ENCODE measurements at places on chromosomes 5 and 9.

DNA sequence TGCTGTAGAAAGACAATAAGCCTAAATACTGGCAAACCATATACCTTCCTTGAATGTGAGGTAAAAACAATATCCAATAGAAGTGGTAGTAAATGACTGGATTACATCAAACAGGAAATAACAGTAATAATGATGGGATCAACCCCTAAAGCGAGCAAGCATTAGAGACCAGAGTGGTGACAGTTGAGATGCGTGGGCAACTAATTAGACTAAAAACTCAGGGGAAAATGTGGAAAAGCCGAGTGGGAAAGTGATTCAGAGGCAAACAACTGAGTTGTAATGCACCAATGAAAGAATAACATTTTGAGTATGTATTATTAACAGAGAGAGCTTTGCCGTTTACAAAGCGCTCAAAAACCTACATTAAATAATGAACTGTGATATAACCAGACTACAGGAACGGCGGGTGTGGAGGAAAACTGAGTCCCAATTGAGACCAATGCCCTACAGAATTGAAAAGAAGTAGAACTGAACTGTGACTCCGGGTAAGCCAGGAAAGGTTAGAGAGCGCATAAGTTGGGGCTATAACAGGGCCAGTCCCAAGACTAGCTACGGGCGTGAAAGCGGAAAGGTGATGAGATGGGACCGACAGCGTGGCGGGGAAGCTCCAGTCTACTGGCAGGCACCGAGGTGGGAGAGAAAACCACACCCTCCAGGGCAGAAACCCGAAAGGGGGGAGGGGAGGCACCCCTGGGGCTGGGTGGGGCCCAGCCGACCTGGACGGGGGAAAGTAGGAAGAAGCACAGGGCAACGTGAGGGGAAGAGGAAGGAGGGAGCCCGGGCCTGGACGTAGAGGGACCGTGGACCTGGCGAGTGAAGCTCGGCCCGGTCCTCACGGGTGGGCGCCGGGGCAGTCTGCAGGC, 592 bp downstream of the UBAP2 start:
- peak; percentile 81 for DNase-seq

DNA sequence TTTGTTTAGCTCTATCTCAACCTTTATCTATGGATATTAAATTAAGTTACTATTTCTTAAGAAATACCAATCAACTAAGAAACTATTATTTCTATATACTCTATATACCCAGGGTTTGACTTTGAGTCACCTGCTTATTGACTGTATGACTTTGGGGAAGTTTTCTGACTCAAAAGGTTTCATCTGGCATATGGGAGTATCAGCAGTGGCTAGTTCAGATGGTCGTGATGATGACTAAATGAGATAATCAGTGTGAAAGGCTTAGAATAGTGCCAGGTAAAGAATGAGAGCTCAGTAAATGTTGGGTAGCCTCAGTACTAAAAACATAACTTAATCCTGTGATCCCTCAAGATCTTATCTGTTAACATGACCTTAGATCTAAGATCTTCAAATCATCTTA, 179.7 kb upstream of the ISL1 start:
- no peak for DNase-seq

DNA sequence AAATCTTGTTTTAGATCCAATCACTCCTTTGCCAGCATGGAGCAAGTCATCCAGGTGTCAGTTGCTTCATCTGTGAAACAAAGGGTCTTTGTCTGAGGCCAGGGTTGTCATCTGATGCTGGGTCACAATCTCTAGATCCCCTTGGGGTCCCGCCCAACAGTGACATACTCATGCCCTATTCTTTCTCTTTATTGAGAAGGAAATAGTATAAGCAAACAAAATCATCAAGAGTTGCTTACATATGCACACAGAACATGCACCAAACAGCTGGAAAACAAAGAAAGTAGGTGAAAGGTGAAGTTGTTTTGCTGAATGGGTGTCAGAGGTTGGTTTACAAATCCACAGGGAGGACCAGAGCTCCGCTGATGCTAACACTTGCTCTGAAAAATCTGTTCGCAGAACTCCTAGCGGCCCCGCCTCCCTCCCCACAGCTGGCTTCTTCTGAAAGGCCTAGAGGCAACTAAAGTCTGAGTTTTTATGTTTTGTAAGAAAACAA, 106.1 kb upstream of the SLC44A1 start:
- DNase-seq = no peak

- peak; percentile 78 for DNase-seq
Measured at GRCh38 chr5:181261320-181262049, 542 bp upstream of the TRIM52 start.

DNA sequence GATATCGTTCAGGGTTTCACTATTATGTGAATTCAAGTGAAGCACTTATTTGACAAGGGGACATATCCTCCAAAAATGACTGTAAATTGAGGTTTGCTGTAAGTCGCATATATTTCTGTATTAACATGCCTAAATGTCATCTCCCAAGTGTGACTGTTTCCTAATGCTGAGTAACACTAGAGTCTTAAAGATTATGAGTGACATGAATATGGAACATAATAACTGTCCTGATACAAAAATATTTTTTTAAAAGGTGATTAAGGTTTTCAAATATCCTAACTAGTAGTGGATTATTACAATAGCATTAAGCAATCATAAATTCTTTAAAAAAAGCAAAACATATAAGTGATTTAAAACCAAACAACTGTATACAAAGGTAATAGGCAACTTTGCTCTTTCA, 3.6 kb downstream of the NFIB start:
- no peak for DNase-seq

- DNase-seq = peak; percentile 71
Measured at GRCh38 chr9:91182429-91183225, 179.1 kb downstream of the AUH start.

GRCh38 chr5:156197042-156197635, 129.8 kb upstream of the SGCD start:
- DNase-seq = no peak

GRCh38 chr9:90724880-90725279, 76.7 kb upstream of the SYK start:
- no peak for DNase-seq

DNA sequence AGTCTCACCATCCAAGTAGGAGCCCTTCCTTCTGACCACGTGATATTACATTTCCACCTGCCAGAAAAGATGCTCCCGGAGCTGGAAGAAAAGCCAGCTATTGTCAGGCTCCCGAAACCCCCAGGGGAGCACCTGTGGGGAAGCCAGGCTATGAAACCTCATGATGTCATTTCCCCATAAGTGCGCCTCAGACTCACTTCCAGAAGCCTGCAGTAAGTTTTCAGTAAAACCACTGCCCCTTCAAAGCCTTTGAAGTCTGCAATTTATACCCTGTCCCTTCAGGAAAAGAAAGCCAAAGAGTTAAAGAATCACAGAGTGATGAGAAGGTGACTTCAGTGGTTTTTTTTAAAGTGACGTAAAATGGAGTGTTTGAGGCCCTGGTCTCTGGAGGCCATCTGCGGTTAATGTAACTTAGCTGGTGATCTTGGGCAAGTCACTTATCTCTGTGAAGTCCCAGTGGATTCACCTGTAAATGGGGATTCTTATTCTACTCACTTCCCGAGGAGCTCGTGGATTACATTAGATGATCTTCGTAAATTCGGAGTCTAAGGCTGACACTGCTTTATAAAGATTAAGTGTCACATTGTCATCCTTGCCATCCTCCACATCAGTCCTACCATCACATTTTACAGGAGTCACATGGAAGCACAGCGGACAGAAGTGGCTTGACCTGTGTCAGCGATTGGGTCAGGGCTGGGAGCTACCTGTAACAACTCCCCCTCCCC, 2.6 kb upstream of the SEMA6A start:
- DNase-seq = no peak

DNA sequence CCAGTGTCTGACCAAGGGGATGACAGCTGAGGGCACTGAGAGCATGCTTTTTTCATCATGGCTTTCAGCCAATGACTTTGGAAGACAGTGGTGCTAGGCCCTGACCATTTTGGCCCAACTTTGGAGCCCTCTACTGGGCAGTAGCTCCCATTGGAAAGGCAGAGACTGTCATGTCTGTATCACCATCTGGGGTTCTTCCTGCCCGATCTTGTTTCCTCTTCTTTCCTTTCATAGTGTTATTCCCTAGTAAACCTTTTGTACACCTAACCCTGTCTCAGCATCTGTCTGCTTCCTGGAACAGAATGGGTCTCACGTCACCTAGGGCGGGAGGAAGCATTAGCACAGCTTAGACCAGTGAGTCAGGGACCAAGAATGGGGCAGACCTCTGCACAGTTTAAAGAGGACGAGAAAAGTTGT, 97.4 kb upstream of the MAST4 start:
- DNase-seq = peak; percentile 5

DNA sequence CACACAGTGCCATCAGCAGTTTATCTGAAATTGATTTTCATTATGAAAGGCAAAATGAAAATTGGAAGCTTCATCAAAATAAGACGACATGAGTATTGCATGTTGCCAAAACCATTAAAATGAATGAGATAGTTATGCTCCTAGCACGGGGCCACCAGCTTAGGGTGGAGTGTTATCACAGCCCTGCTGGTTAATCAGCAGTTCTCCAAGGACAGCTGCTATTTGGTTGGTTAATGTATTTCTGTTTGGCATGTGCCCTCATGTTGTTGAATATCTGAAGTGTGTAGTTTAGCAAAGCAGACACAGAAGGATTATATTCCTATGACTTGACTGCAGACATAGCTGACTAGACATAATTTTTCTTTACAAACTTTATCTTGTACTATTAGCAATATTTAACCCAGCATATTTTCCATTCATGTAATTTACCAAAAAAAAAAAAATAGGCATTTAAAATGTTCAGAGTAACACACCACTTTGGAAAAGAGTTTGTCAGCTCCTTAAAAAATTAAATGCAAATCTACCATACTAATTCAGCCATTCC, 98.6 kb upstream of the PIK3R1 start:
- DNase-seq = no peak

- no peak for DNase-seq
Measured at GRCh38 chr9:95970317-95970716, 94.8 kb downstream of the ERCC6L2 start.

DNA sequence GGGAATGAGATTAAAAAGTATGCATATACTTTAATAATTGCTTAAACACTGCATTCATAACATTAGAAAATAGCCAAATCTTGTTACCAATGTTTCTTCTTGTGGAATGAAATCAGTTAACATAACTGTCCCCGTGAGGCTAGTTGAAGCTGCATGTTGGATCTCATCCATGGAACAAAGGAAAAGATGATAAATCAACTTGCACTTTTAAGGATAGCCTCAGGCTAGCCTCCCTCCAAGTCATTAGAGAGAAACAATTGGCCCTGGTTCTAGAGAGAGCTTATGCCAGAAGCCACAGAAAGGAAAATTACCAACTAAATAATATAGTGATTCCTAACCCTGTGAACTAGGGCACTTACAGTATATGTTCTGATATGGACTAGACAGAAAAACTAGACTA, 66.9 kb downstream of the GRIN3A start:
- no peak for DNase-seq

GRCh38 chr5:3278643-3279042, 317.0 kb upstream of the IRX1 start:
- no peak for DNase-seq

GRCh38 chr5:91114658-91115057, 268.5 kb downstream of the ARRDC3 start:
- no peak for DNase-seq

DNA sequence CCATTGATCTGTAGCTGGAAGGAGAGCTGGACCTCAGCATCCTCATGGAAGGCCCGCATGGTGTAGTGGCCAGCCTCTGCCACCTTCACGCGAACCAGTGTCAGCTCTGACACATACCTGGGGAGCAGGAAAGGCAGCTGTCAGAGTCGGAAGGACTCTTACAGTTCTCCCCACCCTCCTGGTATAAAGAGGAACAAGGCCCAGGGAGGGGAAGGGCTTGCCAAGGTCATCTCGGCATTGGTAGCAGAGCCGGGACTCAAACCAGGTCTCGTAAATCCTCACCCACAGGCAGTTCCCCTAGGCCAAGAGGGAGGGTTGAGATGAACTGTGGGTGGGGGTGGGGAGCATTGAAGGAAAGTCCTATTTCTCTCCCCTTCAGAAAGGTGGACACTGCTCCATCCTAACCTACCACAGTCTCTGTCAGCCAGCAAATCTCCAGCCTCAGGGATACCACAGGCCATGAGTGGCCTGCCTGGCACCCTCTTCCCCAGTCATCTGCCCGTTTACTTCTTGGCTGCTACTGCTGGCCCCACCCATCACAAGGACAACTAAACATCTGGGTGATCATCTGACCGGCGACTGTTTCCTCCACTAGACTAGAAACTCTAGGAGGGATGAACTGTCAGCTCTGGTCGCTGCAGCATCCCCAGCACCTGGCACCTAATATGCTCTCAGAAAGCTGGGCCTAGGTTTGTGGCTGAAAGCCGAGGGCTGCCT, 23.5 kb downstream of the PDGFRB start:
- no peak for DNase-seq

DNA sequence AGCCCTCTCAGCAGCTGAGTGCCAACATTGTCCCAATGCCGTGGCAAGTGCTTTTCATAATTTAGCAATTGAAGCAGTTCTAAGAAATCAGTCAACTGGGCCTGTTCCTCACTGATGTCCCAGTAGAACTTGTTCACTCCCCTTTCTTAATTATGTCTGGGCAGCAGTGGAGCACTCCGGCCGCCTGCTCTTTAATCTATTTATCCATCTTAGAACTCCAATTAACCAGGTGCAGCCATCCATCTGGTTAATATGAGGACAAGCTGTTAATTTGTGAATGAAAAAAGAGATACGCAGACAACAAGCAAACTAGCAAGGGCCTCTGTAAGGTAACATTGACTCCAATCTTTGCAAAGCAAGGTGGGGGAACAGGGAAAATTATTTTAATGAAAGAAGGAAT, 39.4 kb downstream of the MAT2B start:
- DNase-seq = no peak

GRCh38 chr5:44389090-44389822, at the start of gene FGF10:
Gene FGF10 (minus strand): TSS chr5:44389420. CDS start chr5:44388682, 738 bp downstream.
- no peak for DNase-seq

- no peak for DNase-seq
Measured at GRCh38 chr9:121574774-121575519, 75.3 kb upstream of the GGTA1 start.

DNA sequence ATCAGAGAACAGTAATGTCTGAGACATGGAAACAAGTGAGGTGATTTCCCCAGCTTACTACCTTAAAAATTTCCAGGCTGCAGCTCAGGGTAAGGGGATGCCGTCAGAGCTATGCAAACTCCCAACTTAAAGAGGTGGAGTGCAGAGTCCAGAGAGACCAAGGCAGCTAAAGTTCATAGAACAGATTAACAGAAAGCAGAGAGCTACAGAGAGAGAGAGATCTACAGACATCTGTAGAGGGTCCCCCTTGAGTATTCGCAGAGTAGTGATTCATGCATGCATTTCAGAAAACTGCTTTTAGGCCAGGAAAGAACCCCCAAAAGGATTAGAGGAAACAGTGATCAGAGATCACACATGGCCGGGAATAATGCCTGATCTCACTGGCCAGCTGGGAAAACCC, 306.2 kb upstream of the PUM3 start:
- no peak for DNase-seq

DNA sequence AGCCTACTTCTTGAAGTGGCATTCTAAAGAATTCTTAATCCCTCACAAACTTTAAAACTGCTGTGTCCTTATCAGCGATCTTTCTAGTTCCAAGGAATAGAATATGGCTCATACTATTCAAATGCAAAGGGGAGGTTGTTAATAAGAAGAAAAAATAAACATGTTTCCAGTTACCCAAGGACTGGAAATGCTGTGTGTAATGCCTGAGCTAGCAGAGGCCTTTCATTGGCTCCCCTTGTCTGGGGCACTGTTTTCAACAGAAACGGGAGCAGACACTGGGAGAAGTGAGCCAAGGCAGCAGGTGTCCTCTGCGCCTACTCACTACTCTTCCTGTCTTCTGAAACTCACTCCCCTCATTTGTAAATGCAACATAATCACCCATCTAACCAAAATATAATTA, 253.0 kb downstream of the MARCHF11 start:
- DNase-seq = no peak
